ENCODE measurements at places on chromosomes 3 and 15. TPM values are rescaled to one million over a fixed set of nuclear protein-coding genes. Genes with fewer than 3 reads are reported as not detected.

GRCh38 chr15:55277116-55277564 lies 12.5 kb downstream of the RAB27A start:
- no peak for DNase-seq

- no peak for DNase-seq
These were observed 47.1 kb upstream of the AKAP13 start for GRCh38 chr15:85333132-85333831.

DNA sequence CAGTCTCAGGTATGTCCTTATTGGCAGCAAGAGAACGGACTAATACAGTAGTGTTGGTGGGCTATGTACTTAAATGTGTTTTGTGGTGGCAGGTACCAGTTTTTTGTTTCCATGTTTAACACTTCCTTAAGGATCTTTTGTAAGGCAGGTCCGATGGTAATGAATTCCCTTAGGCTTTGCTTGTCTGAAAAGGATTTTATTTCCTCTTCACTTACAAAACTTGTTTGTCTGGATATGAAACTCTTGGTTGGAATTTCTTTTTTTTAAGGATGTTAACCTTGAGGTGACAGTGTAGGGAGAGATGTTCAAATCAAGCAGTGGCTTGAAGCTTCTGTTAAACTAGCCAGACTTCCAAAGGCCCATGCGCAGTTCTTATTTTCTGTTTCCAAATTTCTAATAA lies 122.2 kb upstream of the FGF7 start:
- DNase-seq: no peak

- no peak for DNase-seq
These were observed 190.1 kb downstream of the TBC1D5 start for GRCh38 chr3:17552351-17552750.

CDHR4 gene
- not detected for total RNA-seq

DNA sequence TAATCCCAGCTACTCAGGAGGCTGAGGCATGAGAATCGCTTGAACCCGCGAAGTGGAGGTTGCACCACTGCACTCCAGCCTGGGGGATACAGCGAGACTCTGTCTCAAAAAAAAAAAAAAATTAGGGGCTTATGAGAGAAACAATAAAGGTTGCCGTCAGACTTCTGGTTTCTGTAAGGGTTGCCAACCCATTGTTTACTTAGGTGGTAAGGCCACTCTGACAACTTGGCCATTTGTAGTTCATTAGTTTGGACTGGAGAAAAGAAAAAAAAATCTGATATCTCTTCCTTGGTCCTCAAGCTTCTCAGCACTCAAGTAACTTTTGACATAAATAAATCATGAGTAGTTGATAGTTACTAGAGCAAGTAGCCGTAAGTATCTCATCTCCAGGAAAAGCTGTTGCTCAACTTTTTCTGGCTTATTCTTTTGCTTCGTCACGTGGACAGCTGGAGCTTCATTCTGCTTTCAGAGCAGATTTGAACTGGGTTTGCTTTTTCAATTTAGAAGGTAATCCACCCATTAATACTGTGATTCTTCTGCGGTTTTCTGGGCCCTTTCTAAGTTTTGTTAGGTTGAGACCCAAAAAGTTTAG lies 9.4 kb downstream of the SNX1 start:
- DNase-seq: no peak

HMG20A gene
- 20.7 TPM for total RNA-seq

DNA sequence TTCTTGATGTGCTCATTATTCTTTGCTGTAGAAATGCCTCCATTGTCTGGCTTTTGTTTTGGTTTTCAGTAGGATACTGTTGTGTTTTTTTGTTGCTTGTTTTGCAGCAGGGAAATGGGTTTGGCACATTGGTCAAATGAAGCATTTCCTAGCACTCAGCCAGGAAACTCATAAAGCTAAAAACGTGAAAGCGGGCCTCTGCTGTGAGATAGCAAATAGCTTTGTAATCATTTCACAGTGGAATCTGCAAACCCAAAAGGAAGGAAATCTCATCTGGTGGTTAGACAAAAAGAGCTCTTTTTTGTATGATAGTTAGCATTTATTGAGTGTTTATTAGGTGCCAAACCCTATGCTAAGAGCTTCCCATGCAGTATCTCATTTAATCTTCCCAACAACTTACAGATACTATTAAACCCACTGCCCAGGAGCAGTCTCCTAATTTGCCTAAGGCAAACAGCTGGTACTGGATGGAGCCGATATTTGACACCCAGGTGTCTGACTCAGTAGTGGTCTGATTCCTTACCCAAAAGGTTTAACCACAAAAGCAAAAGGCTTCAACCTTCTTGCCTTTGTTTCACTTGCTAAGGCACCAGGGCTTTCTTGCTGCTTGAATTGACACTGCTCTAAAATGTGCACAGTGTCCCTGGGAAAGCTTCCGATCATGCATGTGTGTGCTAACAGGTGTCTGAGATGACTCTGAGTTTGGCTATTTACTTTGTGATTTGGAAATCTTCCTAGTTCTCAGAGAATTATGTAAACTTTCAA lies 527.9 kb upstream of the MDFIC2 start:
- no peak for DNase-seq

DNA sequence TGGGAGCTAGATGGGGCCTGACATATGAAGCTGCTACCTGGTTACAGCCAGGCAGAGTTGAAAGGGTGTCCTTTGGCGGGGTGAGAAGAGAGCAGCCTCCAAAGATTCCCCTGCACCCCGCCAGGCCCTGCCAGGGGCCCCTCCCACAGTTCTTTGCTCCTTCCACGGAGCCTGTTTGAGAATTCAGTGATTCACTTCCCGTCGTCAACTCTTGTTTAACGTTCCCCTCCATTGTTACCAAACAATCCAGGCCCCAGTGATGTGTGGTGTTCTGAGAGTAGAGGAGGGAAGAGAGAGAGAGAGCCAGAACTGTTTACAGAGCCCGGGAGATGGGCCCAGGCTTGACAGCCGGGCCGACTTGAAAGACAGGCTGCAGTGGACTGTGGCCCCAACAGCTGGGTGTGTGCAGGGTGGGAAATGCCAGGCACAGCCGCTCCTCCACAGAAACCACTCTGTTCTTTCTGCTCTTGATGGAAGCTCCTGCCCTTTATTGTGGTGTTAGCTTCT lies 81.5 kb downstream of the SMAD3 start:
- peak; percentile 88 for DNase-seq

DNA sequence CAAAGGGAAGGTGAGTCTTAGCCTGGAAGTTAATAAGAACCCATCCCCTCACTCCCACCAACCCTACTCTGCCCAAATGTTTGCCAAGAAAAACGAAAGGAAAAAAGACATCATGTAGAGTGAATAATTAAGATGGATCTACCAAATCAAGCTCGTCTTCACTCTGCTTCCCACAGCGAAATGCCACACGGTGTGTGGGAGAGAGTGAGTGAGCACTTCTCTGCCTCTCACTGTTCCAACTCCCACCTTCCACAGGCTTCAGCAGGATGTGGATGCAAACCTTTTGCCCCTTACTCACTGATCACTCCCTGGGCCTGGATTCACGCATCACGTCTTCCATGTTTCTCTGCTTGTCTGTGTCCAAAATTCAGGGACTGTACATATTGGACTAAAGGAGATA lies 85.4 kb downstream of the WDR76 start:
- no peak for DNase-seq

DNA sequence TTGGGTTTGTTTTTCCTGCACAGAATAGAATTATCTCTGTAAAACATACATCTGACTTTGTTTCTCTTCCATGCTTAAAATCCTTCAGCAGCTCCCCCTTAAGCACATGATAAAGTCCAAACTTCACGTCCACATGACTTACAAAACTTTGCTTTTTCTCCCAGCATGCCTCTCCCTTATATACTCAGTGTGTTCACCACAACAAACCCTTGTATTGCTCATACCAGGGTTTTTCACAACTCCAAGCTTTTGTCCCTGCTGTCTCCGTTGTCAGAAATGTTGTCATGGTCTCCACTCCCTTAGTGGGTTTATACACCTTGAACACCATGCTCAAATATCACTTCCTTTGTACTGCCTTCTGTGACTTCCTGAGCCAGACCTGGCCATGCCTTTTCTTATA lies 91.1 kb upstream of the MITF start:
- DNase-seq: no peak

ZPLD1 gene
- total RNA-seq: not detected

DNA sequence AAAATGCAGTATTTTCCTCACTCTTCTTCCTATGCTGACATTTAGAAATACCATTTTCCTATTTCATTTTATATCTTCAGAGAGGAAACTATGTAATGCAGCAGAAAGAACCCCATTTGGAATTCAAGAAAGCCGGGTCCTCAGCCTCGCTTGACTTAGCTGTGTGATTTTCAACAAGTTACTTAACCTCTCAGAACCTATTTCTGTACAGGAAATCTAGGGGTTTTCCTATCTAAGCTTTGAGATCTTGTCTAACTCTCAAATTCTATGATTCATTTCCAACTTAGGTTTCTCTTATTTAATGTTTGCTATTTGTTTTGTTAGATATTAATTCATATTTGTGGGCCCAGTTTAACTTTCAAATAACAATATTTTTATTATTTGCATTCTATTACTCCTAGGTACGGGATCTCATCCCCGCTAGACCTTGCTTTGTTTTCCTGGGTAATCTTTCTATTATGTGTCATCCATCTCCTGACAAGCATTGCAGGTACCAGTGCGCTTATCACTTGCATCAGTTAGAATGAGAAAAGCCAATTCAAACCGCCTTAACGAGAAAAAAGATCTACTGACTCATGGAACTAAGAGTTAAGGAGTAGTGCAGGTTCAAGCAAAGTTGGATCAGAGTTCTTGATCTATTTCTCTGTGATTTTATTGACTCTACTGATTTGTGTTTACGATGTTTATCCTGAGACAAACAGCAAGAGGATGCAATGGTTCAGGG lies 70.6 kb upstream of the BHLHE40 start:
- DNase-seq: no peak

GRCh38 chr3:102512734-102513504 lies 78.1 kb downstream of the ZPLD1 start:
- no peak for DNase-seq

DNA sequence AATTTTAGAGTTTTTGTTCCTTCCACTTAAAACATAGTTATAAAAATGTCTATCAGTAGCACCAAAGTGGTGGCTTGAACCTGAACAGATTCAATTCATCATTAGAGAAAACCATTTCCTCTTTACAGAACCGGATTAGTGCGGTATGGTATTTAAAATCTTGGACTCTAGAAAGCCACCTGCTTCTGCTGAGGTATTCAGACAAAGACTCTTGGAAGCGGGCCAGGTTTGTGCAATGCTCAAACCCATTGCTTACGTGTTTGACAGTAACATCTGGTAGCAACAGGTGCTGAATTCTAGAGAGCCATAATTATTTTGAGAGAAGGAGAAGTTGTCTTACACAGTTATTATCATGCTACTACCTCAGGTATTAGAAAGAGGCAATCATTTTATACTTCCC lies 290.5 kb downstream of the NAALADL2 start:
- no peak for DNase-seq

KBTBD12 gene
- total RNA-seq: 0.10 TPM

CHRFAM7A gene
- 3.5 TPM for total RNA-seq

CLDN18 gene
- not detected for total RNA-seq

SNX22 gene
- total RNA-seq: 0.71 TPM

GRCh38 chr15:94100863-94101262 lies 130.5 kb upstream of the MCTP2 start:
- no peak for DNase-seq

- DNase-seq: no peak
These were observed 30.7 kb downstream of the NUP210 start for GRCh38 chr3:13389378-13389777.

DNA sequence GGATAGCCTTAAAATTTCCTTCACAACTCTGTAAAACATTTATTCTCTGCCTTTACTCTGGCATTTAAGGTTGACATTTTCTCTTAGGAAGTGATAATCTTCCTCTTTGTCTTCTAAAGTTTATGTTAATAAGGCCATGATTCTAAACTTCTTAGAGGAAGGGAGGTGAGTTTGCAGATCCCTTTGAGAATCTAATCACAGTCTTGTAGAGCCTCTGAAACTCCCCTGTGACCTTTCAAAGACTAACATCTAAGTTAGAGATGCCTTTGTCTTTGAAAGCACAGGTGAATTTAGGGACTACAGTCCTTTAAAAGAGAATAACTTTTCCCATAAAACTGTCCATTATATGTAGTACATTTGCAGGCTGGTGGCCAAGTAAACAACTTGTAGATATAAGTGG lies 115.1 kb downstream of the PLCL2 start:
- no peak for DNase-seq

STAB1 gene
- 557 TPM for total RNA-seq

LTF gene
- total RNA-seq: 4.3 TPM

- no peak for DNase-seq
These were observed 134.9 kb downstream of the MBNL1 start for GRCh38 chr3:152403632-152404066.

GRCh38 chr3:170367797-170368196 lies 10.3 kb downstream of the SKIL start:
- DNase-seq: no peak

DNA sequence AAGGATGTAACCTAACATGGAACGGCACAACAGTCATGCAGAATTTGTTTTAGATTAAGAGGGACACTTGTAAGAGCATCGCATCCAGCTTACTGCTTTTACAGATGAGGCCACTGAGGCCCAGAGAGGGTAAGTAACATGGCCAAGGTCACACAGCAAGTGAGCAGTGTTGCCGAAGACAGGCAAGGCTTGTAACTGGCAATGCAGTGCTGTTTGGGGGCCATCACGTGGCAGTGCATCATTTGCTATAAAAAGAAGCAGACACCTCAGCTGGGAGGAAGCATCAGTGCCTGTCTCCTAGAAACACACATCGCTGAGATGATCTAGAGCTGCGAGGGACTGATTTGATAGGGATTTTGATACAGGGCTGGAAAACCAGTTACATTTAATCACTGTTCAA lies 108.2 kb upstream of the PROK2 start:
- no peak for DNase-seq

GRCh38 chr3:112654492-112654891 lies 13.5 kb upstream of the CCDC80 start:
- DNase-seq: no peak

ZBTB20 gene
- total RNA-seq: 54.4 TPM

EPHB3 gene
- 1.6 TPM for total RNA-seq

DNA sequence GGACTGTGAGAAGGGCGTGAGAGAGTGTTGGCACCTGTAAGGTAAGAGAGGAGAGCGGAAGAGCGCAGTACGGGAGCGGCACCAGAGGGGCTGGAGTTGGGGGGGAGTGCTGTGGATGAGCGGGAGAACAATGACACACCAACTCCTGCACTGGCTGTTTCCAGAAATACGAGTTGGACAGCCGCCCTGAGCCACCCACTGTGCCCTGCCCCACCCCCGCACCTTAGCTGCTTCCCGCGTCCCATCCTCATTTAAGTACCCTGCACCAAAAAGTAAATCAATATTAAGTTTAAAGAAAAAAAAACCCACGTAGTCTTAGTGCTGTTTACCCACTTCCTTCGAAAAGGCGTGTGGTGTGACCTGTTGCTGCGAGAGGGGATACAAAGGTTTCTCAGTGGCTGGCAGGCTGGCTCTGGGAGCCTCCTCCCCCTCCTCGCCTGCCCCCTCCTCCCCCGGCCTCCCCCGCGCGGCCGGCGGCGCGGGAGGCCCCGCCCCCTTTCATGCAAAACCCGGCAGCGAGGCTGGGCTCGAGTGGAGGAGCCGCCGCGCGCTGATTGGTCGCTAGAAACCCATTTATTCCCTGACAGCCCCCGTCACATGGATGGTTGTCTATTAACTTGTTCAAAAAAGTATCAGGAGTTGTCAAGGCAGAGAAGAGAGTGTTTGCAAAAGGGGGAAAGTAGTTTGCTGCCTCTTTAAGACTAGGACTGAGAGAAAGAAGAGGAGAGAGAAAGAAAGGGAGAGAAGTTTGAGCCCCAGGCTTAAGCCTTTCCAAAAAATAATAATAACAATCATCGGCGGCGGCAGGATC lies at the start of gene SOX2:
Gene SOX2, plus strand, starts transcription at position 601 of the 811 bp plus-strand sequence. CDS start 436 bp downstream, outside the sequence.
- DNase-seq: no peak
